ENCODE measurements at places on chromosomes 3 and 15. TPM values are rescaled to one million over a fixed set of nuclear protein-coding genes. Genes with fewer than 3 reads are reported as not detected.

DNA sequence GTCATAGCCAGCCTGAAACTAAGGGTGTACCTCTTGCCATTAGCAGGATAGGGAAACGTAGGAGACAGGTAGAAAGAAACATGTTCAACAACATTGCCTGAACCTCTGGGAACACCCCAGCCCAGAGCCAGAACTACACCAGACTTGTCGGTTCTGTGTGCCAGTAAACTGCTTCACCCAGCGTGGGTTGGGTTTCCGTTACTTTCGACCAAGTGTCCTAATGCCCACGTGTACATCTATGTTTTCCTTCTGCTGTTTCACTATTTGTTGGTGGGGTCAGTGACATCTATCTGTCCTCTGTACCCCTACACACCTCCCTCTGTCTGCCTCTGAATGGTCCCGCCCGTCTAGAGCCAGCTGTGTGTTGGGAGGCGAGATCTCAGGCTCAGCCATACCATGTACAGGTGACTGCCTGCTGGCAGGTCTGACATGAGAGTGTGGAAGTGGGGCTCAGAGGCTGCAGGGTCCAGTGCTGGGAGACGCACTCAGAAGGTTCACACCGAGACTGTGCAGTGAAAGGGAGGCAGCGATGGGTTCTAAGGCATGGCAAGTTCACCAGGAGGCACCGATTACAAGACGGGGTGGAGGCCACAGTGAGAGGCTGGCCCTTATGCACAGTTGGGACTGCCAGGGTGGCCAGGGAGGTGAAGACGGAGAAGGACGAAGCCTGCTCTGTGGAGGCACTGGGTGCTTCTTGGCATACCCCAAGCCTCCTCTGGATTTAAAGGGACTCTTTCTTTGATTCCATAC, 36.4 kb downstream of the SSUH2 start:
- H3K27ac ChIP-seq = no peak overlapping the region
- H3K27me3 ChIP-seq = no peaks in the 10 kb centered on the region
- no peak for DNase-seq
- H3K4me3 ChIP-seq = no peak overlapping the region

- H3K4me3 ChIP-seq = no peak overlapping the region
- no peak for DNase-seq
These were observed 7.4 kb downstream of the GOLM2 start for GRCh38 chr15:44295750-44296431.

DNA sequence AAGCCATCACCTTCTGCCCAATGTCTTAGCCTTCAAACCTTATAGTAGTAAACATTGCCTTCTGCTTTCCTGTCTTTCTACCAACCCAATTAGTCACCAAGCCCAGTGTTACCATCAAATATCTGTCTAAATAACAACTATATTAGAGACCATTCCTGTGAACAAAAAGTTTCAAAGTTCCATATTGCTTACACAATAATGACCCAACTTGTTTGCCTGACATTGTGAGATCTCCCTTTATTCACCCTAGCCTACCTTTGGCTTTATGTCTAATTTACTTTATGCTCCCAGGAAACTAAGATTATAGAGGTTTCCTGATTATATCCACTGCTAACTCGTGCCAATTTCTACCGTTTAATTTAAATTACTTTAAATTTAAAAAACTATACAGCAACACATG, 26.0 kb upstream of the KCNAB1 start:
- DNase-seq = no peak
- H3K36me3 ChIP-seq = no peaks in the 10 kb centered on the region
- H3K27me3 ChIP-seq = peaks cover 3% of the 10 kb centered on the region
- H3K4me1 ChIP-seq = no peaks in the 10 kb centered on the region
- H3K27ac ChIP-seq = no peak overlapping the region
- H3K4me3 ChIP-seq = no peak overlapping the region

- no peaks in the 10 kb centered on the region for H3K27me3 ChIP-seq
- peaks cover 19% of the 10 kb centered on the region for H3K4me1 ChIP-seq
- H3K36me3 ChIP-seq = no peaks in the 10 kb centered on the region
- H3K4me3 ChIP-seq = no peak overlapping the region
- H3K27ac ChIP-seq = no peak overlapping the region
- no peak for DNase-seq
These were observed 74.0 kb downstream of the POLR2M start for GRCh38 chr15:57780471-57780870.

GRCh38 chr15:29087521-29088285, 181.9 kb downstream of the NSMCE3 start:
- no peak for DNase-seq

DNA sequence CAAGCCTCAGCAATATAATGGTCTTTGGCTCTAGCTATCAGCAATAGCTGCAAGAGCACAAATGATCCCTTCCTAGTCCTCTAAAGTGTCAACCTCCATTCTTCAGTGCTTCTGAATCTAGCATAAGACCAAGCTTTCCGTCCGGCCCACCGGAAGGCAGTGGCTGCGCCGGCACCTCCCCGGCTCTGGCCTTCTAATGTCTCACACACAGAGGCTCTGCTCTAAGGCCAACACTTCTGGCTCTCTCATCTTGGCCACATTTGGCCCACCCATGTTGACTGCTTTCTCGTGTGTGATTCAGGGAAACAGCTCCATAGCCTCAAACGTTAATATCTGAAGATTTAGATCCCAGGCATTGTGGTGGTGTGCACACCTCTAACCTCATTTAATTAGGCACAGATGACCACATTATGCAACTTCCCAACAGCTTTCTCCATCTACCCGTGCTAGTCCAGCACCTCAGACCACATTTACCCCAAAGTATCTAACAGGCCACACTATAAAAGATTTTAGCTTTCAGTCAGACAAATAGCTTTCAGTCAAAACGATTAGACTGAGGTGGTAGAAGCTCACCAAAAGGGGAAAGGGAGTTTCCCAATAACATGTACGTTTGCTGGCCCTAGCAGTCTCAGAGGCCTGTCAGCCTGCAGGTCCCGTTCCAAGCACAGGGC, 19.3 kb downstream of the SLC51A start:
- no peak overlapping the region for H3K27ac ChIP-seq

DNA sequence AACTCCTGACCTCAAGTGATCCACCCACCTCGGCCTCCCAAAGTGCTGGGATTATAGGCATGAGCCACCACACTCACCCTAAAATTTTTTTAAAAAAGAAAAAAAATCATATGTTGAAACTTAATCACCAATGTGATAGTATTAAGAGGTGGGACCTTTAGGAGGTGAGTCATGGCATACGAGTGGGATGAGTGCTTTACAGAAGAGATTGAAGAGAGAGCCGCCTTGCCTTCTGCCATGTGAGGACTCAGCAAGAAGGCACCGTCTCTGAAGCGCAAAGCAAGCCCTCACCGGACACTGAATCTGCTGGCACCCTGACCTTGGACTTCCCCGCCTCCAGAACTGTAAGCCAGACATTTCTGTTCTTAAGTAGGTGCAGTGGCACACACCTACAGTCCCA, 5.5 kb downstream of the ARPIN start:
- H3K36me3 ChIP-seq = no peaks in the 10 kb centered on the region
- no peak overlapping the region for H3K4me3 ChIP-seq
- H3K27me3 ChIP-seq = peaks cover 36% of the 10 kb centered on the region
- DNase-seq = no peak
- H3K4me1 ChIP-seq = no peaks in the 10 kb centered on the region
- no peak overlapping the region for H3K27ac ChIP-seq

DNA sequence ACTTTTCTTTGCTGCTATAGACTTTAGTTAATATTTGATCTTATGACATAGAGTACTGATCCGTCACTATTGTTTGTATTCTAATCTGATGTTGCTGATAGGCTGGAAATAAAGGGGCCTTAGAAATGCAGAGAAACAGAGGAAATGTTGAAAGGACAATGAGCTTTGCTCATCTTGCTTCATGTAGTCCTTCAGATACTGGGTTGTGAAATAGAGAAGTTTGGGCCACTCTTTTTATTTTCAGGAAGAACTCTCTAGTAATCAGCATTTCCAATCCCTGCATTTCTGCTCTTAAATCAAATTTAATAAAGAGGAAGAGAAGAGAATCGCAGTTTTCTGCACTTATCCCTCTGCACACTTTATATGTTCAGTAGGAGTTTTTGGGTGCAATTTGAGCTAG, 192.8 kb upstream of the THBS1 start:
- no peaks in the 10 kb centered on the region for H3K4me1 ChIP-seq
- H3K36me3 ChIP-seq = no peaks in the 10 kb centered on the region
- no peaks in the 10 kb centered on the region for H3K27me3 ChIP-seq
- no peak for DNase-seq
- no peak overlapping the region for H3K4me3 ChIP-seq

DNA sequence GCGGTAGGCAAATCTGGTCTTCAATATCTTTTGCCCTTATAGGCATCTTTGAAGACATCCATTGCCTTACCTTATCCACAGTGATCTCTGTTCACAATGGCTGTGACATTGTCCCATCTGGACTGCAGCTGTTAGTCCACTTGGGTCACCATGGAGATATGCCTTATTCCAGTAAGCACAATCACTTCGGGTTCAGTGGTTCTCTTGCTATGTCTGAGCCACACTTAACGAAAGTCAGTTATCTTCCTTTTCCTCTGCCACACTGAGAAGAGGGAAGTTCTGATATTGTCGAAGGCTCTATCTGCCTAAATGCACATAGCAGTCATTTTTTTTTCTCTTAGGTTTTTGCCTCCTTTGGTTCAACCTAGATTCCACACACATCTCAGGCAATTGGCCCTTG, 119.0 kb upstream of the SATB1 start:
- no peak overlapping the region for H3K27ac ChIP-seq
- no peaks in the 10 kb centered on the region for H3K27me3 ChIP-seq

- H3K27me3 ChIP-seq = peaks cover 34% of the 10 kb centered on the region
- H3K27ac ChIP-seq = no peak overlapping the region
- H3K36me3 ChIP-seq = no peaks in the 10 kb centered on the region
These were observed 5.6 kb downstream of the AHSG start for GRCh38 chr3:186618318-186618938.

DNA sequence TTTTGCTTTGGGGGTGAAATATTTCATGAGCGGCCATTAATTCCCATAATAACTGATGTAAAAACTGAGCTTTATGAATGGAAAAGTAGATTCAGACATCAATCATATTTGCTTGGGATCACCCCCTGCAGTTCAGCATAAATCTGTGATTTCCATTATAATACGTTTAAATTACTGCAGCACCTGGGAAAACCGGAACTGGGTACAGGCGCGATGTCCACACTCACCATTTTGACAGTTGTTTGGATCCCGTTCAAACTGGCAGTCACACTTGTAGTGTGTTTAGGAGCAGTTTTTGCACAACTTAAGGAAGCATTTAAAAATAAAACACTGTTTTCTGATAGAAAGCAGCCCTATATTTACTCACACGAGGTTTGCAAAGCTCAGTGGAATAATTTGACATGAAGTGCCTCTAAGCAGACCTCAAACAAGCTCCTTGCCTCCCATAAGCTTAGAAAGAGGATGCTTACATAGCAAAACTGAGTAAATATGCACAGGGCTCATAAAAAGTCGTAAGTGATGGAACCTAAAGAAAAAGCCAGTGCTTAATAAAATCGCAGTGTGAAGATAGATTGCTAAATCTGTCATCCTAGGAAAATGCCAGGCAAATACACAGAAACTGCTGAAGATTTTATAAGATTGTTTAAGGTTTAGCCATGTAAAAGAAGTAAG, 377.6 kb downstream of the PTPRG start:
- H3K4me3 ChIP-seq = no peak overlapping the region
- H3K27me3 ChIP-seq = no peaks in the 10 kb centered on the region
- no peak for DNase-seq
- no peaks in the 10 kb centered on the region for H3K4me1 ChIP-seq

DNA sequence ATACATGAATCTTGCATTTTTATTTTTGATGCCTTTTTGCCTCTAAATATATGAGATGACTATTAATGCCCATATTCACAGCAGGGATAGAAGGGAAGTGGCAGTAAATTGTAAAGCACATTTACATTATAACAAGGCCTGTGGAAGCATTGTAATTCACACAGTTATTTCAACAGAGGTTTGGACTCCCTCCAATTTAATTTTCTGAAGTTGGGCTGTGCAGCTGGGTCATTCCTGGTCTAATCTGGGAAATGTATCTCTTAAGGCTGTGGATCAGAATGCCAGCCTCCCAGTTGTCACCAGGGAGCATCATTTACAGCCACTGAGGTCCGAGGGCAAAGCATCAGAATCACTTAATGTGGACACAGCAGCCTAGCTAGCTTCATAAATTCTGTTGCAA, 434.5 kb downstream of the MFSD1 start:
- no peak for DNase-seq
- H3K4me1 ChIP-seq = no peaks in the 10 kb centered on the region
- H3K36me3 ChIP-seq = no peaks in the 10 kb centered on the region
- H3K4me3 ChIP-seq = no peak overlapping the region

- no peaks in the 10 kb centered on the region for H3K27me3 ChIP-seq
- H3K4me3 ChIP-seq = no peak overlapping the region
- no peaks in the 10 kb centered on the region for H3K4me1 ChIP-seq
- no peaks in the 10 kb centered on the region for H3K36me3 ChIP-seq
- no peak overlapping the region for H3K27ac ChIP-seq
These were observed 15.8 kb downstream of the ST3GAL6 start for GRCh38 chr3:98778852-98779413.

DNA sequence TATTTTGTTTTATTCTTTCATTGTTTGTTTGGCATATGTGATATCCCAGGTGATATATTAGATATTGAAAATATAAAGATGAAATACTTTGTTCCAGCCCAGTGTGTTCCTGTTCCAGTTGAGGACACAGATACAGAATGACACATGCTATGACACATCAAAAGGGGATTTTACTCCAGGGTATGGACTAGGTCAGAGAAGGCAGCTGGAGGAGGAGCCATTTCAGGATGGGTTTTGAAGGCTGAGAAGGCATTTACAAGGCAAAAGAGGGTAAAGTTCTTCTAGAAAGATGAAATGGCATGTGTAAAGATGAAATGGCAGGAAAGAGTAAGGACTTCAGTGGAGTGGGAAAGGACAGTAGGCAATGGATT, 163.8 kb downstream of the ZIC1 start:
- H3K27me3 ChIP-seq = no peaks in the 10 kb centered on the region
- no peak overlapping the region for H3K4me3 ChIP-seq
- no peak for DNase-seq
- H3K36me3 ChIP-seq = no peaks in the 10 kb centered on the region
- H3K4me1 ChIP-seq = no peaks in the 10 kb centered on the region

- no peak overlapping the region for H3K4me3 ChIP-seq
- no peaks in the 10 kb centered on the region for H3K27me3 ChIP-seq
- H3K27ac ChIP-seq = no peak overlapping the region
- H3K36me3 ChIP-seq = peaks cover 9% of the 10 kb centered on the region
- no peaks in the 10 kb centered on the region for H3K4me1 ChIP-seq
- DNase-seq = no peak
These were observed 26.5 kb upstream of the XXYLT1 start for GRCh38 chr3:195297446-195297845.

The PAQR5 gene
- total RNA-seq = not detected

The LMOD3 gene
- total RNA-seq = not detected

The STOML1 gene
- total RNA-seq = 12.0 TPM

The ZNF197 gene
- total RNA-seq = 14.4 TPM

The CCDC39 gene
- not detected for total RNA-seq

The ST3GAL6 gene
- 0.55 TPM for total RNA-seq
